WERI-Rb-1 (cell line): ENCODE measurements at places on chromosomes 3 and 15.

GRCh38 chr3:170589113-170589512 lies 3.2 kb upstream of the SLC7A14 start:
- no peak for DNase-seq

DNA sequence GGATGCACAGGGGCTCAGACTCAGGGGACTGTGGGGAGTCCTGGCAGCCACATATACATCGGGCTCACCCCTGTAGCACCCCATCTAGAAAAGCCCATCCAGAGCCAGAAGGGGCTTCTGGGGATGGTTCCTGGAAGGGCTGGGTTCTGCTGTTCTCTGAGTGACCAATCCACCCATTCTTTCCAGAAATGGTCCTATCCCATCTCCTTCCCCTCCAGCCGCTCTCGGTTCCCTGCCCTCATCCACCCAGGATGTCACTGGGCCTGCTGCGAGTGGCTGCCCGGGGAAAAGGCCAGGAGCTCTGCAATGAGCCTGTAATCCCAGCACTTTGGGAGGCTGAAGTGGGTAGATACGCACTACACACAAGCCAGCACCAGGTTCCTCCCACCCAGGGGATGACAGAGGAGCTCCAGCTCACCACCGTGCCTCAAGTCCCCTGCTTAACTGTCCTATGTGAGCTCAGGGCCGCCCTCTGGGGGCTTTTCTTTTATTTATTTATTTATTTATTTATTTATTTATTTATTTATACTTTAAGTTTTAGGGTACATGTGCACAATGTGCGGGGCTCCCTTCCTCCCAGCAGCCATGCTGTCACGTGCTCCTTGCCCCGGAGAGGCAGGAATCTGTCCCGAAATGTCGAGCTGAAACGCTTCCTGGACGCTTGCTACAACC lies 13.6 kb upstream of the CSK start:
- DNase-seq = no peak

DNA sequence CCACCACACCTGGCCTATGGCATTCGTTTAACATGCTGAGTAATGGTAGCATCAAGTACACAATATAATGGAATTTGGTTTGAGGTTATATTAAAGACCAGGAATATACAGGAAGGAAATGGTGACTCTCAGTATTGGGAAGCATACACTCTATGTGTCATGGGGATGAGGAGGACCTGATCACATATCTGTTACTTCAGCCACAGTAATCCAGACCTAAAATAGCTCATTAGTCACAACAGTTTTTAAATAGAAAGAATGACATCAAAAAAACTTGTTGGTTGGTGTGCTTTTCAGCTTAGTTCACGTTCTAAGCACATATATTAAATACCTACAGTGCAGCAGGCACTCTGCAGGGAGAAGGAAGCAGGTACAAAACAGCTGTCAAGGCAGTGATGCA lies 52.5 kb upstream of the ATP2C1 start:
- no peak for DNase-seq

GRCh38 chr3:126184465-126185000 lies 4.1 kb upstream of the ALDH1L1 start:
- no peak for DNase-seq

DNA sequence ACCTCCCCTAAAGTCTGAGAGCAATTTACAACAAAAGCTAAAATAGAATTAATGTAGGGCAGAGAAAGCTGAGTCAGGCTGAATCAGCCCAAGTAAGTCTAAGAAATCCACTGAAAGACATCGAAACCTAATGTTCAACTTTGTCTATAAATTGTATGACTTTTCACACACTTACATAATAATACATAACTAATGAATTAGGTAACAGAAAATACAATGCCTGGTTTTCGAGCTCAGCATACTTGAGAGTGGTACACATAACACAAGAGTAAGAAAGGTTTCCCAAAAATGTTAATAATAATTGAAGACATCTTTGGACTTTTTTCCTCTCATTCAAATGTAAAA lies 55.3 kb upstream of the VGLL4 start:
- DNase-seq = no peak

GRCh38 chr3:31957106-31957505 lies 24.0 kb downstream of the OSBPL10 start:
- no peak for DNase-seq

GRCh38 chr15:40456299-40456712 lies 14.5 kb upstream of the CHST14 start:
- no peak for DNase-seq

GRCh38 chr15:101049282-101049681 lies 130.1 kb downstream of the LRRK1 start:
- DNase-seq = peak; percentile 1

DNA sequence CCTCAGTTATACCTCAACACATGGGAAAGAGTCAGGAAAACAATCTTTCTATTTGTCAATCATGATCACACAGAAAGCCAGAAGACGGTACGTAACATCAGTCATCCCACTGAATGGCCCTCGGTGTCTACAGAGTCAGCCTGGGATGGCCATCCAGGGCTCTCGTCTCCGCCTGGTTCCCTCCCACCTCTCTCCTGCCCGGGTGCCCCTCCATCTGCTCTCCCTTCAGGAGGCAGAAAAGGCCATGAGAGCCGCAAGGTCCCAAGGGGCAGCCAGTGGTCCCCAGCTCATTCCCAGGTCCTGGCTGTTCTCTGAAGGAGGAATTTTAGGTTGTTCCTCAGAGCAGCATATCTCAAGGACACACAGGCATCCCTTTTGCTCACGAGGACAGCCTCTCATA lies 4.4 kb upstream of the LRRC15 start:
- DNase-seq = peak; percentile 42

DNA sequence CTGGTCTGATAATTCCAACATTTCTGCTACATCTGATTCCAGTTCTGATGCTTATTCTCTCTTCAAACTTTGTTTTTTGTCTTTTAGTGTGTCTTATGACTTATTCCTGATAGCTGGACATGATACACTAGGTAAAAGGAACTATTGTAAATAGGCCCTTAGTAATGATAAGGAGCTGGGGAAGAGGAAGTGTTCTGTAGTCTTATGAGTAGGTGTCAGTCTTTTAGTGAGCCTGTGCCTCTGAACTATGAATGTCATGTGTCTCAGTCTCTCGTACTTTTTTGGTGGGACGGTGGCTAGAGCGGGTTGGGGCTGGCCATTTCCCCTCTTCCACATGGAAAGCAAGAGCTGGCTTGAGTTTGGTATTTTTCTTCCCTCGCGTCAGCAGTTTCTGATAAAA lies 41.2 kb downstream of the PCCB start:
- DNase-seq = no peak

DNA sequence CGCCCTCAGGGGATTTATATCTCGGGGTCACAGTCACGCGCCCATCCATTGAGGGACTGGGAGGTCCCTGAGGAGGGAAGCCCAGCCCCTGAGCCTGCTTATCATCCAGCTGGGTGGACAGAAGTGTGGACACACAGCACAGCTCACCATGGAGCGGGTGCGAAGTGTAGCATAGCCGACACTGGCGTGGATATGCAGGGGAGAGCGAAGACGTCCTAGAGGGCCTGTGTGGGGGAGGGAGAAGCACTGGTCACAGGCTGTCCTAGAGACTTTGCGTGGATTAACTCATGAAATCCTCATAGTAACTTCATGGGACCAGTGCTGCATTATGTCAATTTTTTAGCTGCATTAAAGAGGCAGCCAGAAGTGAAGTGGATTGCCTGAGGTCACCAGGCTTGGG lies 26.1 kb upstream of the PLXND1 start:
- peak; percentile 59 for DNase-seq

GRCh38 chr15:41435037-41435786 lies 18.3 kb downstream of the RTF1 start:
- no peak for DNase-seq

- peak; percentile 81 for DNase-seq
Observed at GRCh38 chr15:90071220-90071807, 31.0 kb downstream of the IDH2 start.

- no peak for DNase-seq
Observed at GRCh38 chr15:87850916-87851315, 405.6 kb downstream of the NTRK3 start.

GRCh38 chr3:149812165-149812605 lies 830 bp upstream of the RNF13 start:
- no peak for DNase-seq

DNA sequence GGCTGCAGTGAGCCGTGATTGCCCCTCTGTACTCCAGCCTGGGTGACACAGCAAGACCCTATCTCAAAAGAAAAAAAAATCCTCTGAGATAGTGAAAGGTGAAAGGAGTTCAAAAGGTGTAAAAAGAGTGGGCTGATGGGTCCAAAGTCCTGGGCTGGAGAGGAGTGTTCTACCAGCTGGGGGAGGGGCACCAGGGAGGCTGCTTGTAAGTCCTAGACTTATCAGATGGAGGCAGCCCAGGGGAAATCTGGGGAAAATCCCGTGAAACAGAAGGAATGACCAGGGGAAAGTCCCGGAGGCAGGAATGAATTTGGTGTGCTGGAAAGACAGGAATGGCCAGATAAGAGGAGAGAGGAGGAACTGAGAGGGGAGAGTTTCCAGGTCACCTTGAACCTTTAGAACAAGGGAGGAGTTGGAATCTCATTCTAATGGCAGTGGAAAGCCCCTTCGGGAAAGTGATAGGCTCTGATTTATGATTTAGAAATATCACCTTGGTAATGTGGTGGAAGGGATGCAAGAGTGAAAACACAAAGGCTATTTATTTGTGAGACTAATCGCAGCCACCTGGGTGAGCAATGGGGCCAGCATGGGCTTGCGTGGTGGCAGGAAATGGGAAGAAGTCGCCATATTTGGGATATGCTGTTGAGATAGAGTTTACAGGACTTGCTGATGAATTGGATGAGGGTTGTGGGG lies 23.4 kb upstream of the PPP4R2 start:
- DNase-seq = peak; percentile 10

DNA sequence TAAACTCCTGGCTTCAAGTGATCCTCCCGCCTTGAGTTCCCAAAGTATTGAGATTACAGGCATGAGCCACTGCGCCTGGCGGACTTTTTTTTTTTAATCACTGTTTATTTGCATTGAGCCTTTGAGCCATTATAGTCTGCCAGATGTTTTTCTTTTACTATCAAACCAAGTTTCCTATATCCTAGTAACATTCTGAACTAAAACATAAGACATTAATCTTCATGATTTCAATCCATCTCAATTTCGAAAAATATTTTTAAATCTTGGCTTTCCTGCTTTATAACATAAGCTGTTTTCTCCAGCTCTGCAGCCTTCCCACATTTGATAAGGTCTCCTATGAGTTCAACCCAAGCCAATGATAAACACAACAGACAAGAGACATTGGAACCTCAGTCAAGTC lies 75.4 kb downstream of the UMPS start:
- no peak for DNase-seq

GRCh38 chr15:83559310-83559966 lies 94.5 kb upstream of the ADAMTSL3 start:
- DNase-seq = peak; percentile 50

GRCh38 chr15:32851572-32851971 lies 133.8 kb downstream of the GREM1 start:
- DNase-seq = no peak

DNA sequence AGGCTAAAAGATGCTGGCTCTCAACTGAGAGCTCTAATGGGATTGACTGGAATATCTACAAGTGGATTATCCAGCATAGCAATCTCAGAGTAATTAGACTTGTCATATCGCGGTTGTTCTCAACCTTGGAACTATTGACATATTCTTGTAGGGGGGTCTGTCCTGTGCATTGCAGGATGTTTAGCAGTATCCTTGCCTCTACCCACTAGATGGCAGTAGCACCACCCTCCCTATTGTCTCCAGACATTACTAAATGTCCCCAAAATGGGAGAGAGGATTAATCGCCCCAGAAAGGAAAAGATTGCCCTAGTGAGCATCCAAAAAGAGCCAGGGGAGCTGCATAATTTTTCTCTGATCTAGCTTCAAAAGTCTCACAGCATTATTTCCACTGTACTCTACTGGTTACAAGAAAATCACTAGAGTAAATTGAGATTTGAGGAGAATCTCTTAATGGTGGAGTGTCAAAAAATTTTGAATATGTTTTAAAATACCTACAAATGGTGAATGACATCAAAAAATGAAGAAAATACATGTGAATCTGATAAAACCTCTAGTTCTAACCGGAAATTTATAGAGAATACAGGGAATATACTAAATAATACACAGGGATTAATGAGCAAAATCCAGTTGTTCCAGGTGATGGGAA lies 388.2 kb upstream of the AGTR1 start:
- DNase-seq = peak; percentile 48

DNA sequence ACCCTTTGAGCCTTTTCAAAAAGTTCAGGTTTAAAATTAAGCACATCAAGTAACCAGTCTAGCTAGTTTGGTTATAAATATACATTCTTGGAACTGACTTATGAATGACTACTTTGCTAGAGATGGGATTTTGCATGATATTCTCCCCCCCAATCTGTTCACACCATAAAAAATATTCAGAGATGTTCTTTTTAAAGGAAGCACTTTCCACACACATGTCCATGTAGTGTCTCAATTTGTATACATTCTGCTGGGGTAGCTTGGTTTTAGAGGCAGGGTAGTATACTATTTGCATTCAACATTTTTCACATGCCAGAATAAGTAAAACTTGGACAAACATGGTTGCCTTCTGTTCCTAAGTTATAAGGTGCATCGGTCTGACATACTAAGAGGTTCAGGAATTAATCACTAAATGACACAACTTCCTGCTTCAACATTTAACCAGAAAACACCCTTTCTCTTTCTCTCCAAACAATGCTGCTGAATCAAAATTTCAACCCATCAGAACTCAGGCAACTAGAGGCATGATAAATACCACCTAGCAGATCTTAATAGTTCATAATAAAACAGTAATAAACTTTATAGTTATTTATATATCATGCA lies 57.0 kb downstream of the SUMF1 start:
- DNase-seq = no peak

- no peak for DNase-seq
Observed at GRCh38 chr3:5115506-5116162, 6.5 kb upstream of the ARL8B start.
